Right atrium auricular region (tissue), 2 donors: ENCODE measurements at places on chromosomes 2 and 18. TPM values are rescaled to one million over a fixed set of nuclear protein-coding genes. Genes with fewer than 3 reads are reported as not detected.

SCYGR4 gene
- total RNA-seq = not detected

- DNase-seq = no peak
- no peaks in the 10 kb centered on the region for H3K27me3 ChIP-seq
- no peaks in the 10 kb centered on the region for H3K4me1 ChIP-seq
- no peak overlapping the region for H3K27ac ChIP-seq
- no peaks in the 10 kb centered on the region for H3K36me3 ChIP-seq
- H3K4me3 ChIP-seq = no peak overlapping the region
Measured at GRCh38 chr2:240718896-240719490, 27.3 kb downstream of the AQP12A start.

GRCh38 chr2:144085016-144085415 is 434.9 kb downstream of the ZEB2 start:
- H3K27ac ChIP-seq = no peak overlapping the region
- no peaks in the 10 kb centered on the region for H3K27me3 ChIP-seq
- no peaks in the 10 kb centered on the region for H3K36me3 ChIP-seq
- no peak overlapping the region for H3K4me3 ChIP-seq
- no peaks in the 10 kb centered on the region for H3K4me1 ChIP-seq

GRCh38 chr2:224031358-224031970 is 7.6 kb downstream of the SERPINE2 start:
- no peak overlapping the region for H3K27ac ChIP-seq
- H3K4me3 ChIP-seq = no peak overlapping the region
- H3K4me1 ChIP-seq = no peaks in the 10 kb centered on the region
- DNase-seq = no peak
- no peaks in the 10 kb centered on the region for H3K36me3 ChIP-seq

DNA sequence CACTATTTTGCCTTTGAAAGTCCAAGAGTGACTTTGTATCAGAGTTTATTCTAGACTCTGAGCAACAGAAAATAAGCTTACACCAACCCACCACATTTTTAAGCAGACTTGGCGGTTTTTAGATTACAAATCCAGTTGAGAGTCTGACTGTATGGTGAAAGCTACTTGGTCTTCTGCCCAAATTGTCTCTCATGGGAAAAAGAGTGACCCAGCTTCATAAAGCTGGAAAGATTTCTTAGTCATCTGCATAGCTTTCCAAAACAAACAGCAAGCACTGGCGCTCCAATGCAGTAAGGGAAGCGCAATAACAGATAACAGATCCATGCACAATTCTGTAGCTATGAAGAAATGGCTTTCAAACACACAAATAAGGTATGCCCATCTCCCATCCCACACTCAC is 7.1 kb downstream of the DSG1 start:
- no peak overlapping the region for H3K27ac ChIP-seq
- H3K27me3 ChIP-seq = no peaks in the 10 kb centered on the region
- no peaks in the 10 kb centered on the region for H3K36me3 ChIP-seq
- H3K4me3 ChIP-seq = no peak overlapping the region
- peaks cover 8% of the 10 kb centered on the region for H3K4me1 ChIP-seq

DNA sequence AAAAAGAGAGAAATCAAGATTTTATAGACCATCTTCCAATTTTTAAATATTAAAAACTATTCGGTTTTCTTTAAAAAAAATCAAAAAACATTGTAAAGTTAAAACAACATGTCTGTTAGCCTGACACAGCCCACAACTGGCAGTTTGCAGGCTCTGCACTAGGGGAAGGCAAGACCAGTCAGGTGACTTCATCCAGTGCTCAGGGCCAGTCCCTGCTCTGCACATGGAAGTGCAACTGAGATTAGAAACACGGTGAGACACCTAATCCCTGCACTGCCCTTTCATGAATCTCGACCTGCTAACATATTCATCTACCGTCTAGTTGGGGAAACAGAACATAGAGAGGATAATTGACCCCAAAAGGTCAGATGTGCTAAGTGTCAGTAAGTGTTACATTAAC is 135.2 kb downstream of the BARD1 start:
- no peaks in the 10 kb centered on the region for H3K27me3 ChIP-seq
- H3K4me1 ChIP-seq = no peaks in the 10 kb centered on the region
- H3K4me3 ChIP-seq = no peak overlapping the region
- no peak for DNase-seq
- no peak overlapping the region for H3K27ac ChIP-seq
